Suppressor macrophage treated with lipopolysaccharide for 4 hours (primary cell): ENCODE measurements at places on chromosomes 7 and 10.

GRCh38 chr7:1749864-1750466, 79.9 kb downstream of the ELFN1 start:
- no peak for DNase-seq

GRCh38 chr7:42238709-42239366, 1.8 kb upstream of the GLI3 start:
- no peak for DNase-seq

- DNase-seq = no peak
These were observed 51.7 kb upstream of the IFRD1 start for GRCh38 chr7:112398534-112398933.

DNA sequence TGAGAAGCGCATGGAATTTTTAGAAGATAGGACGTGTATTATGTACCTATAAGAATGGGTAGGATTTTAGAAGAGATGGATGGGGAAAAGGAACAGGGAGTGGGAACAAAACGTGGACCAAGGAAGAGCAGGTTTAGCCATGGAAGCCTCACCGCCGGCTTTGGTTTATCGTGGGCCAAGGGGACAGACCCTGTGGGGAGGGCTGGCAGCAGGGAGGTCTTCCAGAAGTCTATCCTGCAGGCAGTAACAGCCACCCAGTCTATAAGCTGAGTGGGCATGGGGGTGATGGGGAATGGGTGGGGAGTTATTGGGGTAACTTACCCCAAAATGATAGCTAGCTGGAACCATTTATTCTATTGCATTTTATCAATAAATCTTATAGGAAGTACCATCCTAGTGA, 44.9 kb downstream of the IKZF1 start:
- no peak for DNase-seq

- no peak for DNase-seq
These were observed 990 bp downstream of the CALML3 start for GRCh38 chr10:5525561-5526341.

DNA sequence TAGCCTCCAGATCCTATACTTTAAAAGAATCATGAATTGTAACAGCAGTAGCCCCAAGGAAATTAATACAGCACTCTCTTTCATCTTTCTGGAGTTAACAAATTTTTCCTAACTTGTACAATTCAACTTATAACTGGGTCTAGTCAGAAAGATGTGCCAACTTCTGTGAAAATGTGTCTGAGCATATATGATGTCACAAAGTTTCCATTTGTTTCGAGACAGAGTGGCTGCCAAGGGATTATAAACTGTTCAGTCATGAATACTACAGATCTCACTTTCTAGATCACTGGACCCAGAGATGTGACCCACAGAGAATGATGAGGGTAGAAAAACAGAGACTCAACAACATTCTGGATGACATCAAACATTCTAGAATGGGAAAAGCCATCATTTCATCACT, 249.2 kb upstream of the PHF14 start:
- DNase-seq = no peak

DNA sequence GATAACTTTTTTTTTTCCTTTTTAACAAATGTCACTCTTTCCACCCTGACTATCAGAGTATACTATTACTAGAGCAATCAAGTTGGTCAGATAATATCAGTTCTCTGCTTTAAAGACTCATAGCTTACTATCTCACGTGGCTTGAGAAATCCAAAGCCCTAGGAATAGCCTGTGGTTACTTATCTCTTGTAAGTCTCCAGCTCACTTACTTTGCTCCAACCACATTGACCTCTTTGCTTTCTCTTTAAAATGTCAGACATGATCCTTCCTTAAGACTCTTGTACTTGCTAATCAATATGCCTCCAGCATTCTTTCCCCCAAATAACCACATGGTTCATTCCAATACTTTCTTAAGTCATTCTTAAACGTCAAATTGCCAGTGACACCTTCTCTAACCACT, 1292.2 kb downstream of the REEP3 start:
- DNase-seq = no peak

- no peak for DNase-seq
These were observed 179.8 kb downstream of the NPSR1 start for GRCh38 chr7:34837801-34838201.

DNA sequence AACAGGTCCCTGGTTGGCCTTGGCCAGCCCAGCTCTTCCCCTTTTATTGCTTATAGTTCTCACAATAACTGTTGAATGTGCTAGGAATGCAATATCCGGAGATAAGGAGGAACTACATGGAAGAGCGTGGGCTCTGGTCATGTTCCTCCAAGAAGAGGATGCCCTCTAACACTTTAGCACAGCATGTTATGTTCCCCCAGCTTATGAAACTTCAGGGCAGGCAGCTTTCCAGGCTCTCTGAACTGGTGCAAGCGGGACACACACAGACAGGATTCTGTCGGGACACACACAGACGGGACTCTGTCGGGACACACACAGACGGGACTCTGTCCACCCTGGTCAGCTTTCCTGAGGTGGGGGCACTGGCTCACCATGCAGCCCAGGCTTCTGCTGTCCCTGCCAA, 141.6 kb downstream of the PKD1L1 start:
- DNase-seq = peak; percentile 84

DNA sequence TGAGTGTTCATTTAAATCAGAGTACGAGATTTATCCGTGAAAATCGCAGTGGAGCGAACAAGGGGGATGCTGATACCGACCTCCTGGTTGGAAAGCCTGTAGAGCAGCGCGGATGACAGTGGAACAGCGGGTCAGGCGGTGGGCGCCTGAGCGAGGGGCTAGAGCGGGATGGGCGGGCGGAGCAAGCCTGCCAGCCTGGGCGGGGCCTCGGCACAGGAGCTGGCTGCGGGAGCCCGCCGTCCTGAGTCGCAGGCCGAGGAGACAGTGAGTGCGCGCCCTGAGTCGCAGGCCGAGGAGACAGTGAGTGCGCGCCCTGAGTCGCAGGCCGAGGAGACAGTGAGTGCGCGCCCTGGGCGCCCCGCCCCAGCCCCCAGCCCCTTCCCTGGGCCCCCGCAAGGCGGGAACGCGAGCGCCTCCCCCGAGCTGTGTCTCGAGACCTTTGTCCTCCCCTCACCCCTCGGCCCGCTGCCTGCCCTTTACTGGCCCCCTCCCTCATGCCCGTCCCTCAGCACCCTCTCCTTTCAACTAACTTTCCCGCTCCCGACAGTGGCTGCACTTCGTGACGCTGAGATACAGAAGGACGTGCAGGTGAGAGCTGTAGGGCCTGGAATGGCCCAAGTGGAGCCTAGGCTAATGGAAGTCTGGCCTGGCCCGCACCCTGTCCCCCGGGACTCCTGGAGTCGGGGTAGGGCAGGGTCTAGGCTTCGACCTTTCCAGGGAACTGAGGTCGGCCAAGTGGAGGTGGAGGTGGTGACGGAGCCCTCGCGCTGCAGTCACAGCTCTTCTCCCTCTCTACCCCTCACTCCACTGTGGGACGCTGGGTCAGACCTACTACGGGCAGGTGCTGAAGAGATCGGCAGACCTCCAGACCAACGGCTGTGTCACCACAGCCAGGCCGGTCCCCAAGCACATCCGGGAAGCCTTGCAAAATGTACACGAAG, at the start of gene AS3MT:
Gene AS3MT, plus strand, starts transcription at position 213 of the 941 bp plus-strand sequence. Its CDS starts 123 bp downstream, at position 336.
- no peak for DNase-seq

DNA sequence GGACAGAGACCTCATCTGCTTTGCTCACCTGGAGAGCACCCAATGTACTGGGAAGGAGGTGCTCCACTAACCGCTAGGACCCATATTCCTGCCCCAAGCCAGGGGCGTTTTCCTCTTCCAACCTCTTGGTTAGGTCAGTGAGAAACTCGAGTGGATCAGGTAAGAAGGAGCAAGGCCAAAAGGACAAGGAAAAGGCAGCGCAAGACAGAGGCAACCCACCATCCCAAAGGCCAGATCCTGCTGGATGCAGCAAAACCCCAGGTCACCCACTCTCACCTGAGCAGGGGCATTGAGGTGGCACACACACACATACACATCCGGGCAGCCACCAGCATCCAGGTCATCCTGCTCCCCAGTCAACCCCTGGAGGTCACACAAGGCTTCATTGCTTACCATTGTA, 105.1 kb downstream of the GRID1 start:
- no peak for DNase-seq

DNA sequence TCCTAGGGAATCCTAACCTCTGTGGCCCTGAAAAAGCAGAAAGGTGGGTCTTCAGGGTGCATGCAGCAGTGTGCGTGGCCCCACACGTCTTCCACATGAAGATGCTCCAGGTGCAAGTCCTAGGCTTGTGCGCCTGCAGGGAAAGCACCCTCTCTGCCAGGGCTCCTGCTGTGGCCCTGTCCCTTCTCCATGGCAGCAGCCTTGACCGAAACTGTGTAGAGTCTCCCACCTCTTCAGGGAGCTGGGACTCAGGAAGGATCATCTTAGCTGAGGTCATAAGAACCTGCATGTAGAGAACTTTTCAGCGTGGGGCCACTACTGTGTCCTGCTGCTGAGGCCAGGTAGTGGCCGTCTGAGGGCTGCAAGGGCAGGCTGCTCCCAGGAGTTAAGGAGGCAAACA, 6.3 kb upstream of the CSGALNACT2 start:
- DNase-seq = no peak

- no peak for DNase-seq
These were observed 91.5 kb downstream of the LYZL2 start for GRCh38 chr10:30538086-30538485.

DNA sequence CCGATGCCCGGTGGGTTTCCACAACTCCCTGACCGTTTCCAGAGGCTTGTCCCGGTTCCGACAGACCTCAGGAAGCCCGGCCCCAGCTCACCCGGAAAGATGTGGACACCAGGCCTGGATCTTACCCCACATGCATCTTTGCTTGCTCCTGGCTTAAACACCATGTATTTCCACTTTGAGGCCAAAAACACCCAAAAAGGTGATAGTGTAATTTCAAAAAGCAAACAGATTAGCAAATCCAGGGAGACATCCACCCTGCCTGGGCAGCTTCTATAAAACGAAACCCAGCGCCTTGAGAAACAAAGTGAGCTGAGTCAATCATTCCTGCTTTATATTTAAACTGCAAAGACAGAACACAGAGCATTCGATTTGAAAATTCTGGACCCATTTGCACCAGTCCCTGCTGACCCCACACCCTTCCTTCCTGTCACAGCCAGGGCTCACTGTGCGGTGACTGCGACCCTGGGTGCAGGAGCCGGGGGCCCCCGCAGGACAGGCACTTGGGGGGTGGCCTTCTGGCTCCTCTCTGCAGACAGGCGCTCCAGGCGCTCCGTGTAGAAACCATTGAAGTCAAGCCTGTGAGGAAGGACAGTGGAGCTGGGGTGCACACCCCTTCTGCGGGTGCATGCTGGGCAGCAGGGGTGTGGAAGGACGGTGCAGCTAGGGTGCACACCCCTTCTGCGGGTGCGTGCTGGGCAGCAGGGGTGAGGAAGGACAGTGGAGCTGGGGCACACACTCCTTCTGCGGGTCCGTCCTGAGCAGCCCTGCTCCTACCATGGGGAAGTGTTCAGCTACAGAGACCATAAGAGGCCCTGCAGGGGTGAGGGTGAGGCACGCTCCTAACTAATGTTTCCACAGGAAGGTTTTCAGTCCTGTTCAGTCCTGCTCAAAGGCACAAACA, 2.9 kb upstream of the ADAM8 start:
- DNase-seq = peak; percentile 55

GRCh38 chr7:88268858-88269257, 37.8 kb downstream of the STEAP4 start:
- DNase-seq = peak; percentile 84

GRCh38 chr7:48154792-48155413, 16.4 kb upstream of the ABCA13 start:
- peak; percentile 61 for DNase-seq

- peak; percentile 25 for DNase-seq
These were observed 34.9 kb downstream of the SRPK2 start for GRCh38 chr7:105353752-105354328.

DNA sequence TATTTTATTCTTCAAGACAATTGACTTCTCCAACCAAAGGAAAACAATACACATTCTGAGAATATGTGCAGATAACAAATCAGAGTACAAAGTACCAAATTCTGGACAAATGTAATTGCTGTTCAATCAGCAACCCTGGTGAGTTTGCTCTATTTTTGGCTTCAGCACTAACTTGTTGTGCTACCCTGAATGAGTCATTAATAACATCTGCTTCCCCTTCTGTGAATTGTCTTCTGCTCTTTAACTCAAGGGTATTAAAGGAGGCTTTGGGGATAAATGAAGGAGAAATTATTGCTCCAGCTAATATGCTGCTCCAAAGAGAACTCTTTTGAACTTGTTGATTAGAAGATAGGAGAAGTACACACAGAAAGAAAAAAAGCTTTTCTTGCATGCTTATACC, 459.3 kb downstream of the HTR7 start:
- no peak for DNase-seq
